ENCODE measurements at places on chromosomes 5 and 9.

GRCh38 chr9:134214386-134214765 lies 50.0 kb upstream of the RNU6ATAC start:
- DNase-seq, result no peak

GRCh38 chr9:124286292-124286931 lies 28.7 kb downstream of the NEK6 start:
- DNase-seq, result no peak

DNA sequence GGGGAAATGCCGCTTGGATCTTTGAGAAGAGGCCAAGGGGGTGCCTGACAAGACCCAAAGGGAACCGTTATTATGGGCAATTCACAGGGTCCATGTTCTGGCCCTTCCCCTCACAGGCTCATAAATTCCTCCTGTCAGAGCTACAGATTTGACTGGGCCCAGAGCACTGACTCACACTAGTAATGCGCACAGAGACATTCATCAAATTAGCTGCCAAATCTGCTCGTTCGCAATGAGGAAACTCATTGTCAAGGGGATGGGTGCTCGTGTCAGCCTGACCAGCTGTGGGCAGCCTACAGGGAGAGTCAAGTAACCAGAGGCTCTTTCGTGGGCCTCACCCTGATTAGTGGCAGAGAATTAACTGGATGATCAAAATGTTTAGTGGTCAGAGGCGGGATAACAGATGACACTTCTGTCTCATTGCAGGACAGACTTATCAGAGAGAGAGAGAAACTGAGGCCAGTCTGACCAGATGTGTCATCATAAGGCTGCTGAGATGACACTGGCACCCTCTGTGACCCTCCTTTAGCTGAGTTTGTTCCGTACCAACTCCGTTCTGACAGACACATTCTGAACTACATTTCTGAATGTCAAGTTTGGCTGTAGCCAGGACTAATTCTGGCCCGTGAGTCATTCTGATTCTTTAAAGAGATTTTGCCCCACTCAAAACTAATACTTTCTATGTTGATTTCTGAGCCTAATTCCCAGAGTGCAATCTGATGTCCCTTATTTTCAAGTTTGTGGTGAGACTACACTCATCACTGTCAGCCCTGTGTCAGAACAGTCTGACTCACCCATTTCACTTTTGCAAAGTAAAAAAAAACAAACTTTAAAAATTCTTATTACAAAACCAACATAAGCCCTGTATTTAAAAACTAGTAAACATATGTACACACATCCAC lies 377.1 kb downstream of the ACTL7B start:
- peak; percentile 15 for DNase-seq

DNA sequence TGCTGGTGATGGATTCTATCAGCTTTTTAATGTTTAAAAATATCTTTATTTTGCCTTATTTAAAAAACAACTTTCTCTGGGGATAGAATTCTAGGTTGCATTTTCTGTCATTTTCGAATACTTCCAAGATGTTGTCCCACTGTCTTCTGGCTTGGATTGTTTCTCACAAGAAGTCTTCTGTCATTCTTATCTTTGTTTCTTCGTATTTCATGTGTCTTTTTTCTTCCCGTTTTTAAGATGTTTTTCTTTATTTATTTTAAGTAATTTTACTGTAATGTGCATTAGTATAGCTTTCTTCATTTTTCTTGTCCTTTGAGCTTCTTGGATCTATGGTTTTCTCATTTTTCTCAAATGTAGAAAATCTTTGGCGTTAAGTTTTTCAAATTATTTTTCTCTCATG lies 19.1 kb downstream of the STX17 start:
- DNase-seq, result no peak

GRCh38 chr9:108550106-108550505 lies 305.7 kb downstream of the ACTL7B start:
- DNase-seq, result no peak

DNA sequence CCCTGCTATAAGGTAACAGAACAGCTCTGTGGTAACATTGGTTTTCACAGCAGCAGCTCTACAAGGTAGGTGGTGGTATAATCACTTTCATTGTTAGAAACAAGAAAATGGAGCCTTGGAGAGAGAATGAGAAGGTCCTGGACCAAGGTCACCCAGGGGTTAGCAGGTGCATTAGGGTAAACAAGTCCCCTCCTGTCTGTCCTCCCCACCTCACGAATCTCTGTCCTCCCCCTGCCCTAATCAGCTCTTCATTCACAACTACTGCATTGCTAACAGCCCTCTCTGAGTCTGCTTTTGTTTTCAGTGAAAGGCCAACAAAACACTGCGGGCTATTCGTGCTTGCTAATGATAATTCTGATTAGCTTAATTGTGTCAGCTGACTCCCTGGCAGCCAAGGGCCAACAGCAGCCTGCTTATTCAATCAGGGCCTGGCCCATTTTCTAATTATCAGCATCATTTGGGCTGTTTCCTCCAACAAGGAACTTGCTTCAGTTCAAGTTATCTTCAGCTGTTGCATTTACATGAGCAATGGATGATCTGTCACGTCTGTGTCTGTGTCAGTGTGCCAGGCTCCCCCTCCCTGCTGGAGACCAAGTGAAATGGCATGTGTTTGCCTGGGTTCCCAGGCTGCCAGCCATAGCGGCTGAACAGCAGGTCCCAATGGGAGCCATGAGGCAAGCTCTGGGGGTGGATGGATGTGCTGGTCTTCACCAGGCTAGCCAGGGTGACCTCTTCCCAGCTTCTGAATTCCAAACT lies 56.7 kb upstream of the EQTN start:
- no peak for DNase-seq

DNA sequence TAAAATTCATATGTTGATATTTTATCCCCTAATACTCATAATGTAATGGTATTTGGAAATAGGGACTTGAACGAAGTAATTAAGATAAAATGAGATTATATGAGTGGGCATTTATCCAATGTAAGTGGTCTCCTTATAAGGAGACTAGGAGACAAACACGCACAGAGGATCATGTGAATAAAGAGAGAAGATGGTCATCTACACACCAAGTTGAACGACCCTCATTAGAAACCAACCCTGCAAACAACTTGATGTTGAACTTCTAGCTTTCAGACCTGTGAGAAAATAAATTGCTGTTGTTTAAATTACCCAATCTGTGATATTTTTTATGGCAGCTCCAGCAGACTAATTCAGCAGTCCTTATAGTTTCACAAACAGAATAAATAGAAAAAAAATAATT lies 27.5 kb upstream of the SELENOP start:
- no peak for DNase-seq

DNA sequence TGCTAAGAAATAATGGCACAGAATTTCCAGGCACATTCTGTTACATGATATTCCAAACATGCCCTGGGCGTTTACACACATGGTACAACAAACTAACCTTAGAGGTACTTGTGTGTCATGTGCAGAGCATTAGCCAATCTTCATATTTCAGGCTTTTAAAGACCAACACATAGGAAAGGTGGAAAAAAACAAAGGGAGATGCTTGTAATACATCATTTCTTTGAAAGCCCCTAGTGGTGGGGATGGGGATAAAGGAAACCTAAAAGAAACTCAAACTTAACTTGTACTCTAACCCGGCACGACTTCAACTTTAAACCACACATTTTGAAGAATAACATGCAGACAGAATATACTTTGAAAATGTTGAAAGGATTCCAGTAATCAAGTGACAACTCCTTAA lies 133.6 kb downstream of the PTPRD start:
- no peak for DNase-seq

DNA sequence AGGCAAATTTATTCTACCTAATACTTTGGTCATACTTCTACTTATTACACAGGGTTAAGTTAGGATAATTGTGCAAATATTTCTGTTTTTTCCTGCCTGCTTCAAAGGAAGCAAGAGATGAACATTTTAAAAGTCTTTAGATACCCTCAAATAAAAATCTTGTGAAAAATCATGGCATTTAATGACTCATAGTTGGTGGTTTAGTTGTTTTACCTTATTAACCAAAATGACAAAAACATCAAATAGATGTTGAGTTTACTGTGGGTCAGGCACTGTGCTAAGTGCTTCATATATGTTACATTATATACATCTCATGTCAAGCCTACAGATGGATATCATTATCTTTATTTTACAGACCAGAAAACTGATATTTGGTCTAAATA lies 54.4 kb downstream of the ZNF474 start:
- no peak for DNase-seq

DNA sequence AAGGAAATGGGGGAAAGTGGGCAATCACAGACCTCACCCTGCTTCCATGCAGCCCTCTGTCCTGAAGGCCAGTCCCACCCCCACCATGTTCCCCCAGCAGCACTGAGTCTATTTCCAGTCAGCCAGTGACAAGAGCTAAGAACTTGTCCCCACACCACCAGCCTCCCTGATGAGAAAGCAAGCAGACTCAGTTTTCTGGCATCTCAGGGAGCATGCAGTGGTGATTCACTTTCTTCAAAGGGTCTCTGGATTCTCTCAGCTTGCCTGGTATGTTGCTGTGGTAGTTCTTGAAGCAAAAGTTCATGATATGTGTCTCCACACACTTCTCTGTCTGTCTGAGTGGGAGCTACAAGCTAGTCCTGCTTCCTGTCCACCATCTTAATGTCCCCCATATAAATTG lies 799.9 kb upstream of the TYRP1 start:
- no peak for DNase-seq

DNA sequence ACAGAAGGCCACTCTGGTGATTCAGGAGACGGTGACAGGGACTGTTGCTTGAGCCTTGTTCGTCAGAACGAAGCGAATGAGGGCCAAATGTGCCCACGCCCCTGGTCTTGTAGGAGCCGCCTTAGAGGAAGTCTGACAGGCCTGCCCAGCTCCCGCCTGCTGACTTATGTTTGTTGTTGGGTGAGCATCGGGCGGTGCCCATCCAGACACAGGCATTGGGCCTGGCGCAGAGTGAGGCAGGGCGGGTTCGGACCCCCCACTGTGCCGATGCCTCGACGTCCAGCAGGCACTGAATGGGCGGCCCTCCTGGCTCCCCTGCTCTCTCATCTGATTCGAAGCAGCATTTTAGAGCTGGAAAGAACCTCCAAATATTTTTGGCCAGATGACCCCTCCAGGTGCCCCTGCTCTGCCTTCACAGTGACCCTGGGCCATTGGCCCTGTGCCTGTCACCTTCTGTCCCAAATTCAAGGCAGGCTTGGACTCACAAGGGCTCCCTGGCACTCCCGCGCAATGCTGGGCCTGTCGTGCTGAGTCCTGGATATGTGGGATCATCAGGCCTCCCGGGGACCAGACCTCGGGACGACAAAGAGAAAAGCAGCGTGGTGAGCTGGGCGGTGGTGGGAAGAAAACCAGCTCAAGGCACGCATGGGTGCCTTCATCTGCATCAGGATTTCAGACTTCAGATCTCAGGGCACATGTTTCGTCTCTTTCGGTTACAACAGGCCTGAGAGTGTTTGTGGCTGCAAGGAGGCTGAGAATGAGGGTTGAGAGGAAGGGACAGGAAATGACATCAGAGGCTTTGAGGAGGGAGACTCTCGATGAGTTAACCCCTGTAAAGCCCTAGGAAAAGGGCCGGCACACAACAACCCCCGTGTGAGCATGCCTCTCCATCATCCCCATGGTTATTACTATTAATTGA lies 37.1 kb upstream of the OLFM1 start:
- no peak for DNase-seq

DNA sequence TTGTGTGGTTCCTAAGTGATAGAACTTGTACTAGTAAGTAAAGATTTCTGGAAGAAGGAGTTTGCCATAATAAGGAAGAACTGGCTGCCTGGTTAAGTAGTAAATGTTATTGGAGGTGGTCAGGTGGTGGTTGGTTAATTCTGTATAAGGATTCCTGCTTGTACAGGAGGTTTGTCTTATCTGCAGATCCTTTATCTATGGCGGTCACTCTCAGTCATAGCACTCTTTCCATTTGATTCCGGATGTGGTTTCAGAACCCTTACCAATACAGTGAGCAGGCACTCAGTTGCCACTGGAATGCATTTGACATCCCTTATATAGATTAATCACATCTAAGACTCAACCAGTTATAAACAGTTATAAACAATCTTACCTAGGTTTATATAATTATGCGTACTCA lies 50.3 kb downstream of the RAD50 start:
- no peak for DNase-seq

- DNase-seq, result no peak
Observed at GRCh38 chr9:3458806-3459475, 66.9 kb downstream of the RFX3 start.

- no peak for DNase-seq
Observed at GRCh38 chr9:74697535-74697934, 190.2 kb downstream of the TRPM6 start.

- no peak for DNase-seq
Observed at GRCh38 chr5:55226934-55227663, at the start of gene MCIDAS. Gene MCIDAS (minus strand): TSS chr5:55227315. CDS start chr5:55227138, 177 bp downstream.

DNA sequence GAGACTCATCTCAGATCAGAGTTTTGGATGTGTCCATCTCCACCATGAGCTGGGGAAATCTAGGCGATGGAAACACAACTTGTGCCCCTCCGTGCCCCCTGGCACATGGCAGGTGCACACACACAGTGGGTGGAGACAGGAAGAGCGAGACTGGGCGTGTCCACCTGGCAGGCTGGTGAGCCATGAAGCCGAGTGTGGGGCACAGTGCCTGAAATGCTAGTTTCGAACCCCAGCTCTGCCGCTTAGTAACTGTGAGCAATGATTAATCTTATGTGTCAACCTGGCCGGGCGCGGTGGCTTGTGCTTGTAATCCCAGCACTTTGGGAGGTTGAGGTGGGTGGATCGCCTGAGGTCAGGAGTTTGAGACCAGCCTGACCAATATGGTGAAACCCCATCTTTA lies 80.8 kb upstream of the RNU6ATAC start:
- DNase-seq, result no peak

GRCh38 chr5:40017918-40018317 lies 593.1 kb upstream of the DAB2 start:
- no peak for DNase-seq

- no peak for DNase-seq
Observed at GRCh38 chr9:109802491-109802890, 22.5 kb downstream of the PALM2AKAP2 start.

DNA sequence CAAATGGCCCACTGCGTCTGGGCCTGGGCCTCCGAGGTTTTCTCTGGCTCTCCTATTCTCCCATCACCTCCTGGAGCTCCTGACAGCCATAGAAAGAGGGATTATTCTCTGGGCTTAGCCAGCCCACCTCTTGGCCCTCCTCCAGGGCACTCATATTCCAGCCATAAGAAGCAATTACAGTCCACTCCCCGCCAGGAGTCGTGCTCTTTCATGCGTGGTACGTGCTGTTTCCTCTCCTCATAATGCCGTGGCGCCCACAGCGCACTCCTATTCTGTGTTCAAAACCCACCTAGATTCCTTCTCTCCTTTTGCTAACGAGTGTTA lies 240.8 kb upstream of the ZNF462 start:
- no peak for DNase-seq

DNA sequence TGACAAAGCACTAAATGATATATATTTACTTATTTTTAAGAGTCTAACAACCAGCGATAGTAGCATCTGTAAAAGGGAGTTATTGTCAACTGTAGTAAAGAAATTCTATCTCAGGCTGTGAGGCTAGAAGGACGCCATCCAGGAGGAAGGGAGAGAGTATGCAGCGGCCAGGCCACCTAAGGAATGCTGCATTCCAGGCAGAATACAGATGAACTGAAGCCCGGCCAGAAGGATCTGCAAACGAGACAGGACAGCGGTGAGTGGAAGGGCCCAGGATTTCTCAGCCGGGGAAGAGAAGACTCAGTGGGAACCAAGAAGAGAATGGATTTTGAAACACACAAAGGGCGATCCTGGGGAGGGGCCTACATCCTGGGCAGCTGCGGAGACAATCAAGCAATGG lies 7.4 kb downstream of the RETREG1 start:
- no peak for DNase-seq
